ENCODE measurements at places on chromosomes 3 and 15. TPM values are rescaled to one million over a fixed set of nuclear protein-coding genes. Genes with fewer than 3 reads are reported as not detected.

CDCP1 gene
- polyA plus RNA-seq = 10.1 TPM

SPINK8 gene
- not detected for polyA plus RNA-seq

ZNF80 gene
- polyA plus RNA-seq = not detected

MKRN2OS gene
- polyA plus RNA-seq = 0.17 TPM

IGSF10 gene
- 0.59 TPM for polyA plus RNA-seq

KLHL6 gene
- 0.05 TPM for polyA plus RNA-seq

LCTL gene
- polyA plus RNA-seq = 7.1 TPM

FBXL22 gene
- polyA plus RNA-seq = 0.24 TPM

CCDC80 gene
- polyA plus RNA-seq = 0.89 TPM

ISLR2 gene
- 0.47 TPM for polyA plus RNA-seq

GRCh38 chr3:11459186-11459824 lies 184.4 kb downstream of the VGLL4 start:
- no peak overlapping the region for H3K27ac ChIP-seq
- H3K36me3 ChIP-seq = no peaks in the 10 kb centered on the region
- H3K4me3 ChIP-seq = no peak overlapping the region

GRCh38 chr3:13172644-13173013 lies 99.4 kb upstream of the IQSEC1 start:
- H3K36me3 ChIP-seq = no peaks in the 10 kb centered on the region
- no peaks in the 10 kb centered on the region for H3K4me1 ChIP-seq
- no peak overlapping the region for H3K4me3 ChIP-seq
- no peak for DNase-seq
- no peaks in the 10 kb centered on the region for H3K27me3 ChIP-seq

GRCh38 chr3:40780291-40780924 lies 255.6 kb downstream of the ZNF621 start:
- H3K4me3 ChIP-seq = no peak overlapping the region
- no peak for DNase-seq
- H3K27ac ChIP-seq = no peak overlapping the region
- no peaks in the 10 kb centered on the region for H3K36me3 ChIP-seq
- no peaks in the 10 kb centered on the region for H3K4me1 ChIP-seq
- no peaks in the 10 kb centered on the region for H3K27me3 ChIP-seq

GRCh38 chr15:65875458-65875857 lies 6.2 kb downstream of the RAB11A start:
- H3K27ac ChIP-seq = no peak overlapping the region
- peaks cover 35% of the 10 kb centered on the region for H3K36me3 ChIP-seq
- no peaks in the 10 kb centered on the region for H3K27me3 ChIP-seq
- H3K4me3 ChIP-seq = no peak overlapping the region
- no peak for DNase-seq
- no peaks in the 10 kb centered on the region for H3K4me1 ChIP-seq

DNA sequence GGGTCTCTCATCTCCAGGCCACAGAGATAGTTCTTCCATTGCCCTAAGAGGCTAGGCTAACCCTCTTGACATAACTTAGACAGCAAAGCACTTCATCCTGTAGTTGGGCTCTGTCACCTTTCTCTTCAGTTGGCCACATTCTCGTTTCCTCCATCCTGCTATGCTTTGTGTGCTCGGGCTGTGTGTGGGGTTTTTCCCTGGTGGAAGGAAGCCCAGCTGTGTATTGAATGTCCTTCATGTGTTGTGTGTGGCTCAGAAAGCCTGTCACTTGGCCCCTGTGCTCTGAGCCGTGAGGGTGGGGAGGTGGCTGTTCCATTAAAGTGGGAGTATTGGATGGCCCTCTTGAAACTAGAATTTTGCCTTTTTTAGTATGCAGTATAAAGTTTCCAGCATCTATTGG lies 8.8 kb upstream of the EXOG start:
- no peak for DNase-seq
- H3K4me3 ChIP-seq = no peak overlapping the region
- H3K4me1 ChIP-seq = no peaks in the 10 kb centered on the region
- H3K36me3 ChIP-seq = peaks cover 35% of the 10 kb centered on the region

DNA sequence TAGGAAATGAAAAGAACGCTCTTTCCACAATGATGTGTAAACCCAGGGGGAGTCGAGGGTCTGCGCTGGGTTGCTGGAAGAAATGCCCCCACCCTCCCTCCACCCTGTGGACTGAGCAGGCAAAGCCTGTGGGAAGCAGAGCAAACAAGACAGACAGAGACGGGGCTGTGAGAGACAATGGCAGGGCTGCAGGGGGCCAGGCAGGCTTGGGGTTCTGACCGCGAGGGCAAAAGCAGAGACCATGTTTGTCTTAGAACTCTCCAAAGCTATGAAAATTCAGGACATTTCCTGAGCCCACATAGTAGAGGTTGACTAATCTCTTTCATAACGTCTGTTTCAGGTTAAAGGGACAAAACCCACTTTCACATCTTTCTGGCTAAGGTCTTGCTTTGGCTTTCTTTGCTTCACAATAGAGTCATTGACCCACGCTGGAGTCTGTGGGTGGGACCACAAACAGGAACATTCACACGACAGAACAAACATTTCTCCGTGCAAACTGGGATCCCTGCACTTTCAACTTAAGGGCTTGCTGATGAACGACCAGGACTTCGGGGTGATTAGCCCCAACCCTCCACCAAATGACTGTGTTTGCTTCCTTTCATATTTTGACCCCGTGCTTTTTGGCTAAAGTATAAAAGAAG lies 156.0 kb upstream of the TPM1 start:
- peak overlapping the region; percentile 42 for H3K4me3 ChIP-seq
- no peaks in the 10 kb centered on the region for H3K36me3 ChIP-seq
- H3K27me3 ChIP-seq = no peaks in the 10 kb centered on the region
- peaks cover 2% of the 10 kb centered on the region for H3K4me1 ChIP-seq

- no peaks in the 10 kb centered on the region for H3K27me3 ChIP-seq
- peaks cover 20% of the 10 kb centered on the region for H3K4me1 ChIP-seq
- H3K27ac ChIP-seq = no peak overlapping the region
- H3K36me3 ChIP-seq = no peaks in the 10 kb centered on the region
- no peak for DNase-seq
These were observed 67.6 kb downstream of the SMAD3 start for GRCh38 chr15:67133026-67133425.

GRCh38 chr3:136883967-136884720 lies 22.1 kb downstream of the NCK1 start:
- H3K27ac ChIP-seq = no peak overlapping the region
- H3K4me1 ChIP-seq = no peaks in the 10 kb centered on the region
- no peaks in the 10 kb centered on the region for H3K36me3 ChIP-seq
- no peak for DNase-seq
